SIG-M5 (cell line): ENCODE measurements at places on chromosomes 1 and 21.

- DNase-seq = no peak
Observed at GRCh38 chr1:95027046-95027445, 45.7 kb downstream of the ALG14 start.

GRCh38 chr1:68093737-68094136, 43.3 kb upstream of the DIRAS3 start:
- no peak for DNase-seq

DNA sequence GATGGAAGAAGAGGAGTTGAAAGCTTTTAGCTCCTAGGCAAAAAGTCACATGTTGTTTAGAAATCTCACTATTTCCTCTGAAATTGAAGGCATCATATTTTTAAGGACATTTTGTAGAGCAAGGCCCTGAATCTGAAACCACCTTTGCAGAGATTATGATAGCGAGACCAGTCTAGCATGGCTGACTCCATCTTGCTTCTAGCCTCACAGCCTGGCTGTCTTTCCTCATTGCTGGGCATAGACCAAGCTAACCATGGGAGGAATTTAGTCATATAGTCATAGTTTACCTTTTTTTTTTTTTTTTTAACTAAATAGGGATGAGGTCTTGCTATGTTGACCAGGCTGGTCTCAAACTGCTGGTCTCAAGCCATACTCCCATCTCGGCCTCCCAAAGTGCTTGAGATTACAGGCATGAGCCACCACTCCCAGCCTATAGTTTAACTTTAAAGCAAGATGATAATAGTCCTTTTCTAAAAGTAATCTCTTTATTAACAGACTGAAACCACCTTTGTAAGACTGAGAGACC, 42.2 kb upstream of the ZNF326 start:
- no peak for DNase-seq

DNA sequence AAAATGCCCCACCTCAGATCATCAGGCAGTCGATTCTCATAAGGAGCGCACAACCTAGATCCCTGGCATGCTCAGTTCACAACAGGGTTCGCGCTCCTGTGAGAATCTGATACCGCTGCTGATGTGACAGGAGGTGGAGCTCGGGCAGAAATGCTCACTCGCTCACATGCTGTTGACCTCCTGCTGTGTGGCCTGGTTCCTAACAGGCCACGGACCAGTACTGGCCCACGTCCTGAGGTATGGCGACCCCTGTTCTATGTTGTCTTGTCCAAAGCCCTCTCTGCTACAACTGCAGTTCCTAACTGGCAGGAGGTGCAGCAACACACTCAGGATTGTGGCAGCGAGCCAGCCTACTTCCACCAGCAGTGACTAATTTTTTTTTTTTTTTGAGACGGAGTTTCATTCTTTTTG, 70.6 kb downstream of the CLSTN1 start:
- DNase-seq = no peak
